GM04504 (cell line): ENCODE measurements at places on chromosomes 1 and 21.

DNA sequence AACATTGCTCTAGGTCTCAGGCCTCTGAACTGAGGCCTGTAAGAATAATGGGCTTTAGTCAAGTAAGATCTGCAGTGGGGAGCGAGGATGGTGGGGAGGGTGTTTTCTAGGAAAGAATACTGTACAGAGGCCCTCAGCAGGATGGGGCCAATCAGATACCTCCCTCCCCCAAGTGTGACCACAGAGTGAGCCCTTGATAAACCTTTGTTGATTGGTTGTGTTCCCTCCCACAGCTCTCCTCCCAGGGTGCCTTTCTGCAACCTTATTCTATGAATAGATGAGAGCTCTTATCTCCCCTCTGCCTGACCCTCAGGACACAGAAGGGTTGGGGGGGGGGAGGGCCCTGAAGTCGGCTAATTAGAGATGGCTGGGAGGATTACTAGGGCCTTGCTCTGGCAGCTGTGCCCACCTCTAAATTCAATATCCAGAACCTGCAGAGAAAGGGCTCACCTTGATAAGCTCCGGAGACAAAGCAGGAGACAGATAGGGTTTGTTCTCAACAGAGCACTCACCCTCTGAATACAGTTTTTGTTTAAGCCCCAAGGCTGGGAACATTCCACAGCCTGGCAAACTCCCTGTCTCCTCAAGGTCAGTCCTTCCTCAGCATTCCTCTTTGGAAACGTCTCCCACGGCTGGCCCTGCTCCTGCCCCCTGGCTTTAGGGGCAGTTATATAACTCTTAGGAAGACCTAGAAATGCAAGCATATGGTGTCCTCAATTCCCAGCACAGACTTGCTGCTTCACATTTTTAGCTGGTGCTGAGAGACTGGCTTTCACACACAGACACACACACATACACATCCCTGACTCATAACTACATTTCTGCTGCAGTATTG lies 42.9 kb downstream of the ATP1A1 start:
- DNase-seq, result no peak

DNA sequence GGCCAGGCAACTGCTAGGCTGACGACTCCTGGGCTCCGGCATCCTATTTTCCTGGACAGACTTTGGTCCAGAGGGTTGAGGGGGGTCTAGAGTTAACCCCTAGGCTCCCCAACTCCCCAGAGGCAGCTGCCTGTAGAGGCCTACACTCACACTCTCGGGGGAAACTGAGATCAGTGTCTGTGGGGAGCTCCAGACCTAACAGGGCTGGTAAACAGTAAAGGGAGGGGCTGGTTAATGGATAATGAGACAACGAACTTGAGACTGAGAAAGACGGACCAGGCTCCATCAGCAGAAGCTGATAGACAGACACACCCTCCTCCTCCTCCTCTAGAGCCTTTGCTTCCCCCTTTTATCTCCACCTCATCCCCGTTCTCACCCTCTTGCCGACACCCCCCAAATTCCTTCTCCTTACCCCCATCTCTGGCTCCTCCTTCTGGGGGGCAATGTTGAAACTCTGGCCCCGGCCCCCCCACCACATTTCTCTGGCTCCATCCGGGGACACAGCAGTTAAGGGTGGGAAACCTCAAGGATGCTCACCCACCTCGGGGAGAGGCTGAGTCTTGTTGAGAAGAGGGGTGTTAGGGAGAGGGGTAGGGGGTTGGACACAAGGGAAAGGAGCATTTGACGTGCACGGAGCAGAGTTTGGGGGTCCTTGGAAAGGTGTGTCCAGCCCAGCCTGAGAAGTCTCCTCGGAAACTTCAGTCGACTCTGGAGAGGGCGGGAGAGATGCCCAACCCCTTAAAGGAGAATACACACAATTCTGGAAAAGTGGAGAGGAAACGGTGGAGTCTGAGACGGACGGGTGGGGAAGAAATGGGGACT lies at the start of gene MTMR11:
TSS of gene MTMR11 (minus strand) at position 710 of the 822 bp plus-strand sequence. CDS start at position 478, 232 bp downstream.
- no peak for DNase-seq

DNA sequence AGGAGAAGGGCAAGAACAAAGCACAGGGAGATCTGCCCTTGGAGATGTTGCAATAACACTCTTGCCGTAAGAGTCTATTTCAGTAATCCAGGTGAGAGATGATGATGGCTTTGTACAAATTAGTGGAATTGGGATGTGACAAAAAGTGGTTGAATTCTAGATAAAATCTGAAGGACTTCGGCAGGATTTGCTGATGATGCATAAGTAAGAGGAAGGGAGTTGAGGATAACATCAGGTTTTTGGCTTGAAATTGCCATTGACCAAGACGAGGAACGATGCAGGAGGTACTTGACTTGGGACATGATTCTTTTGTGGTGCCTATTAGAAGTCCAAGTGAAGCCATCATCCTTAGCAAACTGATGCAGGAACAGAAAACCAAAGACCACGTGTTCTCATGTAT lies 238.1 kb downstream of the GRIK1 start:
- DNase-seq, result no peak

GRCh38 chr1:66893712-66894111 lies 30.9 kb downstream of the DNAI4 start:
- DNase-seq, result no peak

GRCh38 chr1:90831910-90832309 lies 114.8 kb upstream of the BARHL2 start:
- no peak for DNase-seq
